RWPE1 (cell line): ENCODE measurements at places on chromosomes 1 and 21.

- DNase-seq: no peak
These were observed 35.4 kb downstream of the AK2 start for GRCh38 chr1:33001282-33001681.

- no peak for DNase-seq
These were observed 27.5 kb downstream of the NCAM2 start for GRCh38 chr21:21025742-21026141.

DNA sequence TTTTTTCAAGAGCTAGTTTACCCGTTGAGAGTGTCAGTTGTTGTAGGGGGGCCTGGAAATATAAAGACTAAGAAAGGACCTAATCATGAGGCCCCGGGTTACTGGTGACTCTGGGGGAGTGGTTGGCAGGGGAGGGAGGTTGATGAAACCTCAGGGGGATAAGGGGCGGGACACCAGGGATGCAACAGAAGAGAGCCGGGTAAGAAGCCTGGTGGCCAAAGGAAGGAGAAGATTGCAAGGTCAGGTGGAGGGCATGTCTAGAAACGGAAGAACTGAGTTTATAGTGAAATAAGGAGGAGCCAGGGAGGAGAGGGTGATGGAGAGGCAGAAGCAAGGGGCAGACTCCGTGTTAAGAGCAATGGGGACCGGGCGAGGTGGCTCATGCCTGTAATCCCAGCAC lies 12.5 kb upstream of the SPOCD1 start:
- DNase-seq: no peak

DNA sequence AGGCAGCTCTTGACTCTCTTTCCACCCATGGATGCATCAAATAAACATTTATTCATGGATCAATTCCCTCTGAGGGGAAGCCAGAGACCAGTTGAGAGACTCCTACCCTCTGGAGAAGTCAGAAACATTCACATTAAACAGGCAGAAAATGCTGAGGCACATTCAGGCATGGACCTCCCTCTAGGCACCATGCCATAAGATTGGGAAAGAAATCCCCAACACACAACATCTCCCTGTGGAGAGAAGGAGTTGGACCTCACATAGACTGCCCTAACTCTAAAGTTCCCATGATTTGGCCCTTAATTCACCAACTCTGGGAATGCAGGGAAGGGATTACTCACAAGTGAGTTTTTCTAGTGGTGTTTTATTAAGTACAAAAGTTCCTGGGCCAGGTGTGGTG lies 415.3 kb upstream of the C1orf87 start:
- DNase-seq: no peak

DNA sequence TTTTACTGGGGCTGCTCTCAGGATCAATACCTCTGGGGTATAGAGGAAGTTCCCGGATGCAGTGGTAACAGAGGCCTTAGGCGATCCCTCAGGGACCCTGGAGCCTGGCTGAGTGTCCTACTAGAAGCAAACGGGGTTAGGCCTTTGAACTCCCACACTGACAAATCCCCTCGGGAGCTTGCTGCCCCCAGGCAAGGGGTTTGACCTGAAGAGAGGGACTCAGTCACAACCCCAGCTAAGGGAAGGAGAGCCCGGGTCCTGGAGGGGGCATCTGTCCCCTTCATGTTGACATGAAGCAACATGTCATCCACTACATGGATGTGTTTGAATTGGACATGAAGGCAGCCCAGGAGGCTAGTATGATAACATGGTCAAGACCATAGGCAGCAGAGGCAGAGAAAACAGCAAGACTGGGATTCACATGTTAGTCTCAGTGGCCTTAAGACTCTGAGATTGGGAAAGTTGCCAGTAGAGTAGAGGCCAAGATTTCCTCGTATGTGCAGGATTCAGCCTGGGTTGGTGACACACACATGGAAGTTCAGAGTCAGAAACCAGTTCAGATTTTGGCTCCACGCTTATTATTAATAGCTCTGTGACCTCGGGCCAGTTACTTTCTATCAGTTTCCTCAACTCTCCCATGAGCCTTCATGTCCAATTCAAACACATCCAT lies 101.5 kb downstream of the KCNN3 start:
- no peak for DNase-seq

- peak; percentile 4 for DNase-seq
These were observed 1355.7 kb upstream of the ADGRL2 start for GRCh38 chr1:80445033-80445432.

DNA sequence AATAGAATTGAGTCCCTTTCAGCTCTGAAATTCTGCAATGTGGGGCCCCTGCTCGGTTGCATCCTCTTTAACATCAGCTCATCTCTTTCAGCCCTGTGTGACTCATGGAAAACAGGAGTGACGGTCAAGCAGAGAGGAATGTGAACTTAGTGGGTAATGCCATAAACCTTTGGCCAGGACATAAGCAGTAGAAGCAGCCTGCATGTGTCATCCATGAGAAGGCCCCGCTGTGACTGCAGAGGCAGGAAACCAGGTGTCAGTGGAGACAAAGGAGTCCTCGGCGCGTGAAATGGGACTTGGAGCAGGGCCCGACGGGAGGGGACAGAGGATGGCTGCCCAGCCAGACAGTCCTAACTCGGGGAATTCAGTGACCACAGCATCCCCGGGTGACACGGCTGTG lies 21.1 kb upstream of the EPHB2 start:
- peak; percentile 92 for DNase-seq

- peak; percentile 21 for DNase-seq
These were observed 30.8 kb downstream of the RNF19B start for GRCh38 chr1:32933742-32934322.

DNA sequence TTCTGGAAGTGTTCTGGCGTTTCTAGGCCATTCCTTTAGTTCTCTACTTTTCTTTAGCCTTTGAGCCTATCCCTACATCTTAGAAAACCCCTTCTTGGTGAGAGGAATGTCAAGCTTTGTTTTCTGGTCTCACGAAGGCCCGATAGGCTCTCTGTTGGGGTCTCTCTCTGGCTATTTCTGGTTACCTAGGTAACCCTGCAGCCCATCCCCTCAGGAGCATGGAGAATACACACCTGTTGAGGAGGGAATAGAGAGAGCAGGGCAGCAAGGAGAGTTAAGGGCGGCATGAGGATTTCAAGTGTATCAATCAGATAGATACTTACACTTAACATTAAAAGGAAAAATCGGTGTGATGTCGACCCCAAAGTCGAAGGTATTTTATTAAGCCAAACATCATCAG lies 45.7 kb downstream of the LRRC8D start:
- no peak for DNase-seq

DNA sequence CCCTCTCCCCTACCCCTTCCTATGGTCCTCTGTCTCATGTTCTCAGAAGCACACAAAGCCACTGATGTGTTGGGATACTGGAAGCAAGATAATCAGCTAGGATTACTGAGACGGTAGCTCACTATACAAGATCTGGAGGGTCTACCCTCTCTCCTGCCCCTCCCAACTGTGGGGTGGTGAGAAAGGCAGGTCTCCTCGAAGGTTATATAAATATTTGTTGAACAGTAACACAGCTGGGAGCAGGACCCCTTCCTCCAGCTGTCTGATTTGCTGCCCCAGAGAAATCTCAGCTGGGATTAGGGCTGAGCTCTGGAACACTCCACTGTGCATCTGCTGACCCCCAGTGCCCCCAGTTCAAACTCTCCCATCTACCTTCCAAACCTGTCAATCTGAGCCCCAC lies 94.2 kb upstream of the IPO9 start:
- no peak for DNase-seq

- DNase-seq: no peak
These were observed 12.5 kb downstream of the CHML start for GRCh38 chr1:241627453-241628259.

GRCh38 chr21:40769231-40769630 lies 77.7 kb downstream of the DSCAM start:
- DNase-seq: no peak

DNA sequence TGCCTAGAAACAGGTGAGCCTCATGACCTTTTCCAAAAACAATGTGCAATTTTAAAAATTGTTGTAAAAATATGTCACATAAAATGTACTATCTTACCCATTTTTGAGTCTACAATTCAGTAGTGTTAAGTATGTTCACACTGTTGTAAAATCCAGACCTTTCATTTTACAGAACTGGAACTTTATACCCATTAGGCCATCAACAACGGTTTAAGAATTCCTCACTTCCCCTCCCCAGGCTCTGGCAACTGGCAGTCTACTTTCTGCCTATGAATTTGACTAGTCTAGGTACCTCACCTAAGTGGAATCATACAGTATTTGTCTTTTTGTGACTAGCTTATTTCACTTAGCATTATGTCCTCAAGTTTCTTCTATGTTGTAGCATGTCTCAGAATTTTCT lies 8.6 kb downstream of the CTSE start:
- no peak for DNase-seq
